ENCODE measurements at places on chromosomes 7 and 10.

- DNase-seq, result no peak
Observed at GRCh38 chr7:81873559-81873958, 103.7 kb upstream of the HGF start.

DNA sequence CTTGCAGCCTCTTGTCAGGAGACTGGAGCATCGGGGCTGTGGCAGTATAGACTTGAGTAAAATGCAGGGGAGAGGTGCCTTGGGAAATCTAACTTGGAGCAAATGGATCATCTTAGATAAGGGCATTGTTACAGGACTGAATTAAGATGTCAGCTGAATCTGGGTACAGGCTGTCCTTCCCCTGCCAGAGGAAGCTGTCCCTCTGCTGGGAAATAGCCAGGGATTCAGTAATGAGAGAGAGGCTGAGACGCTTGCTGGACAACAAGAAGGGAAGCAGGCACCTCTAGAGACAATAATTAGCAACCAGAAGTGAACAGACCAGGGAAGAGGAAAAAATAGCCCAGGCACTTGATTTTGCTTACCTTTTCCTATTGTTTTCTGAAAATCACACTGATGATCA lies 20.7 kb upstream of the RAPGEF5 start:
- DNase-seq, result no peak

DNA sequence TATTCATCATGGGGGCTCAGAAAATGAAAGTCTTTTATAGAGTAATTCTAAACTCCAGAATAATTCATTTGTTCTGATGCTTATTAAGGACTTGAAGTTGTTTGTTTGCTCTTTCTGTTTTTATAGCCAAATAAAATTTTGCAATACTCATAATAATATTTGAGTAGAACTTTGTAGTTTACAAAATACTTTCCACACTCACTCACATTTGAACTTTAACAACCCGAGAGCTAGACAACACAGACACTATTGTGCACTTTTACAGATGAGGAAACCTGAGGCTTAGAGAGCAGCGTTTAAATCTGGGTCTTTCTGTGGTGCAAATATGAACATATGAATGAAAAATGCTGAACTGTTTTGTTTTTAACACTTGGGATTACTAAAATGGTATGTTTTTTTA lies 126.8 kb downstream of the KAT6B start:
- no peak for DNase-seq

GRCh38 chr10:44388641-44389040 lies 3.7 kb upstream of the CXCL12 start:
- no peak for DNase-seq

- no peak for DNase-seq
Observed at GRCh38 chr10:120180160-120180559, 276.9 kb upstream of the PLPP4 start.

DNA sequence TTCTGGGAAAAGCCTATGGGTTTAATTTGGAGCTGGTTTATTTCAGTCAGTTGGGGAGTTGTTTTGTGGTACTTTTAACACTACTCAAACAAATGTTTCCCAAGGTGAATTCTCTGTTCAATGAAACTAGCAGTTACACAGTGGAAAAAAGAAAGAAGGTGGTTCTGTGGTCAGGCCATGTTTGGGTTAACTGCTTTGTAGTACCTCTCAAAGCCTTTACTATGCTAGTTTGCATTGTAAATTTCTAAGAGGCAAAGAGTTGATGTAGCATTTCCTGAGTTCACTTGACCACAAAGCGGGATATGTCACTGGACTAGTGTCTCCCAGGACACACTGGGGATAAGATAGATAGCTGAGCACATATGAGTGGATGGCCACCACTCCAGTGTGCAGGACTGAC lies 145.4 kb downstream of the KIF20B start:
- no peak for DNase-seq

DNA sequence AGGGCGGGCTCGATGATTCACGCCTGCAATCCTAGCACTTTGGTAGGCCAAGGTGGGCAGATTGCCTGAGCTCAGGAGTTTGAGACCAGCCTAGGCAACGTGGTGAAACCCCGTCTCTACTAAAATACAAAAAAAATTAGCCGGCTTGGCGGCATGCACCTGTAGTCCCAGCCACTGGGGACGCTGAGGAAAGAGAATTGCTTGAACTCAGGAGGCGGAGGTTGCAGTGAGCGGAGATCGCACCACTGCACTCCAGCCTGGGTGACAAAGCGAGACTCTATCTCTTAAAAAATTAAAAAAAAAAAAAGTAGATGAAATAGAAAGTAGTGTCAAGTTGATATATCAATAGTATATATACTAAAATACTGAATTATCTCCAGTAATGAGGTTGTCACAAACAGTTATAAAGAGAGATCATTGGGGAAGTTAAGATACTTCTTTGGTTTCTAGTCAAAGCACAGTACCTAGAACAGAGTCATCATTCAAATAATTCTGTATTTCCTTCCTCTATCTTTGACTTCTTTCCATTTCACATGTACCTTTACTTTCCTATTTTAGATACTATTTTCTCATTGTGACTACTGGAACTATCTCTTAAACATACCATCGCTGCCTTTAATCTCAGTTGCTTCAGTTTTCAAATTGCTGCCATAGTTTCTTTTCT lies 491.7 kb downstream of the GRM8 start:
- DNase-seq, result no peak

DNA sequence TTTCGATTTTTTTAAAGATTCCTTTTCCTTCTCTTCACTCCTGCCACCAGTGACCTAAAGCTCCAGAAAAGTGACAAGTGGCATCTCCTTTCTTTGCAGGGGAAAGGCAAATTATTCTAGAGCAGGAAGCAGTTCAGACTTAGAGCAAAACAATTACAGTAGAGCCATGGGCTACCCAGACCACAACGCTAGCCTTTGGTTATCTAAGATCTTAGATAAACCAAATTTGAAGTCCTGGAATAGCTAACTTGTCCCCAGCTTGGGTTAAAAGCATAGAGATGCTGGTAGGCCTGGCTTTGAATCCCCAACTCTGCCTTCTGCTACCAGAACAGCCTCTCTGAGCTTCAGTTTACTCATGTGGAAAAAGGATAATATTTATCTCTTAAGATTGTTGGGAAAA lies 38.4 kb downstream of the LGI1 start:
- no peak for DNase-seq

GRCh38 chr7:108189733-108190388 lies 59.7 kb upstream of the LAMB4 start:
- DNase-seq, result no peak

GRCh38 chr7:151008511-151009323 lies 15.6 kb downstream of the ATG9B start:
- peak; percentile 10 for DNase-seq

DNA sequence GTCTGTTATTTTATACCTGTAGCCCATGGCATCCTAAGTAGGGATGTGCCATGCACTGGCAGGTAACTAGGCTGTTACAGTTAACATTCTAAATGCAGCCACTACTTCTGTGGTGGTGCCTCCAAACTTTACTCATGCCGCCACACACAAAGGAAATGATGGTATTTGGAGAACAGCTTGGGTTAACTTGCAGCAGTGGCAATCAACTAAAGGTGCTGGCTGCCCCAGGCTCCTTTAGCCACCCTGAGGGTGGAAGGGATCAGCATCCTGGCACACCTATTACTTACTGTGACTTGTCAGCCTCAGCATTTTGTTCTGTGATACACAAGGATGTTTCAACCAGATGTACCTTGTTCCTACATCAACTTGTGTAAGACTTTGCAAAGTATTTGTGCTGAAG lies 221.8 kb upstream of the PPP1R3A start:
- no peak for DNase-seq
